ENCODE measurements at places on chromosomes 5 and 9.

GRCh38 chr5:76789991-76790581 lies 28.7 kb upstream of the F2RL1 start:
- DNase-seq: no peak

GRCh38 chr5:165003283-165003682 lies 1497.9 kb downstream of the MAT2B start:
- DNase-seq: no peak

DNA sequence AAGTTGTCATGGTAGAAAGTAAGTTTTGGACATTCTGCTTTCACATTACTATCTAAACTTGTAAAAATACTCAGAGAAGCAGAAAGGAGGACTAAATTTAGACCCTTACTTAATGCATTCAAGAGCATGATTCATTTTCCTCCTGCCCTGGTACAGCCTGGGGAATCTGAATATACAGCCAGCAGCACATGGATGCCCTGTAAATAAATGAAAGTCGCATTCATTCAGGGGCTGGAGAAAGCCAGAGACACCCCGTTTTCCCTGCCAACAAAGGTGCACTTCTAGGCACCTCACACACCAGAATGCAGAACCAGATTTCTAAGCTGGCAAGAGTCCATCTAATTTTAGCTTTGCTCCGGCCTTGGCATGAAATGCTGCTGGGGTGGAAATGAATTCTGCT lies 172.7 kb upstream of the KLF9 start:
- no peak for DNase-seq

- DNase-seq: no peak
These were observed 22.5 kb downstream of the PRUNE2 start for GRCh38 chr9:76883341-76883855.

- DNase-seq: no peak
These were observed 915 bp downstream of the HSDL2 start for GRCh38 chr9:112380825-112381221.

DNA sequence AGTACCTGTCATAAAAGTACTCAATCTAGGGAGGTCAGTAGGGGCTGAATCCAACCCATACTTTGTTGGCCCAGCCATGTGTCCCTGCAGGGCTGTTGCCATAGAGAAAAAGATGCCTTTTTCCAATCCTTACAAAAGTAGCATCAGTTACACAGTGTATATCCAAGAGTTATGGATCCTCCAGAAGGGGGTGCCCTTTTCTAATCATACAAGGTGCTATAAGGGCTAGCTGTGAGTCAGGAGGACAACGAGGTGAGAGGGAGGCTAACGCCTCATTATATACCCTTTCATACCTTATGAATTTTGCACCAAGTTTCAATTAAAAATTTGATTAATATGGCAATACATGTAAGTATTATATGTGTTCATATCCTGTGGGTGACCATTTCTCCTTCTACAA lies 4.8 kb downstream of the KIAA0825 start:
- DNase-seq: no peak

GRCh38 chr5:96868603-96869371 lies 7.5 kb upstream of the ERAP2 start:
- DNase-seq: no peak

Data from stimulated activated CD8-positive, alpha-beta memory T cell treated with anti-CD3 and anti-CD28 coated beads, Interleukin-2, amount 100 ng/mL, for 48 hours (primary cell).